Midbrain (tissue), 1 donor: ENCODE measurements at places on chromosomes 2 and 18.
A peak's percentile ranks its signal among the peaks of the same experiment; 100 is the strongest.

GRCh38 chr2:159807183-159808031 is 9.4 kb upstream of the CD302 start:
- peak; percentile 46 for DNase-seq

DNA sequence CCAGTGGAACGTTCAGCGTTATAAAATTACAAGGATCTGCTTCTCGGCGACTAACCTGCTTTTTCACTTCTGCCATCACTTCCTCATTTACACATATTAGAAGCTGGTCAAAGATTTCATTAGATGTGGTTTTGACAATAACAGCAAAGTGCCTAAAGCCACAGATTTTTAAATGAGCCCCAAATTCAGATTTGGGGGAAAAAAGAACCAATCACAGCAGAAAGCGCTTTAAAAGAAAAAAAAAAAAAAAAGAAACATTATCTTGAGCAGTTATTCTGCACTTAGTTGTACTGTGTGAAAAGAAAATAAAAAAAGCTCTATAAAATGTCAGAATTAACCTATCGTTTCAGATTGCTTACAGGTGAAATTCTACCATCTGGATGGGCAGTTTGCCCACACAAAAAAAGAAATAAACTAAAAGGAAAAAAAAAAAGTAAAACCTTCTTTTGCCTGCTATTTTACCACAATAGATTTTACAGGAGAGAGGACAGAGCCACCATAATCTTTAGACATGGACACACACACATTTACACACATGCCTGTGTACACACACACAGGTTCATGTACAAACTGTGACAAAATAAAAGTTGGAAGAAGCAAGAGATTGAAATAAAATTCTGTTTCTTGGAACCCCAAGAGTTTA is 167.2 kb downstream of the TCF4 start:
- no peak for DNase-seq

DNA sequence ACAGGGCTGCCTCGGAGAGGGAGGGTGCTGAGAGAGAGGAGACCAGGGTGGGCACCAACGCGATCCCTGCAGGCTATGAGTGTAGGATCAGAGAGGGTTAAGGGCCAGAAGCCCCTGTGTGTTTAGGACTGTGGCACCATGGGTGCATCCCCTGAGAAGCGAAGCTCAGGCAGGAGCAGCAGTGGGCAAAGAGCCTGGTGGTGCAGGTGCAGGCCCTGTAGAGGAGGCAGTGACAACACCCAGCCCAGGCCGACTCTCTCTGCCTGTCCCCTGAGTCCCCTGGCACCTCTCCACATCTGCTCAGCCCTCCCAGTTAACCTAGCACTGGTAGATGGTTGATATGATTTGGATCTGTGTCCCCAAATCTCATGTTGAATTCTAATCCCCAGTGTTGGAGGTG is 139.8 kb downstream of the RNF152 start:
- no peak for DNase-seq

DNA sequence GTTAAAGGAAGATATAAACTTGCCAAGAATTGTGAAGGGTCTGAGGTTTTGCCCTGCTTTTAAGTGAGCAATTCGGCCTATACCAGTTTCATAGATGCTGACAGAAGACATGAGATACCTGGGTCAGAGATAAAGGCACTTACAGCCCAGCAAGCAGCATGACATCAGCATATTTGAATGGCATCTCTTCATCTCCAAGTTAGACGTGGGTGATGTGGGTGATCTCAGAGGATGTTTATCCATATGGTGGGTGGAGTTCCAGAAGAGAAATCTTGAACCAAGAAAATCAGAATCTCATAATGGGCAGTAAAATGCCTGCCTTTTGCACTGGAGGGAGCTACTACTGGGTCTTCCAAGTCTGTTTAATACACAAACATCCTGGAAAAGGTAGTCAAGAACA is 44.7 kb downstream of the GYPC start:
- DNase-seq, result no peak

DNA sequence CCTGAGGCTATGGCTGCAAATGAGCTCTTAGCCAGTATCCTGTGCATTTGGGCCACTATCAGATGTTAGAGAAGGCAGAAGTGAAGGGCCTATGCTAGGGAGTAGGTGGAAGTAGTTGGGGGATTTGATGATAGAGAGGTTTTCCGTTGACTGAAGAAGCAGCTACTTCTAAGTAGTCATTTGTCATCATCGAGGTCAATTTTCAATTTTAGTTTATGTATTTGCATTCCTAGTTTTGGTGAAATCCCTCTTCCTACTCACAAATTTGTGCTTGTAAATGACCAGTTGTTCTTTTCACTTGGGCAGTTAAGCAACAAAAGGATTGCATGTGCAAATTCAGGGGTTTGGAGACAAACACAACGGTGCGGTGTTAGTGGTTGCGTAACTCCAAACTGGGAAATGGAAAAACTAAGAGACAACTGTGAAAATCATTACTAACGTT is 48.5 kb upstream of the PELI1 start:
- DNase-seq, result no peak

DNA sequence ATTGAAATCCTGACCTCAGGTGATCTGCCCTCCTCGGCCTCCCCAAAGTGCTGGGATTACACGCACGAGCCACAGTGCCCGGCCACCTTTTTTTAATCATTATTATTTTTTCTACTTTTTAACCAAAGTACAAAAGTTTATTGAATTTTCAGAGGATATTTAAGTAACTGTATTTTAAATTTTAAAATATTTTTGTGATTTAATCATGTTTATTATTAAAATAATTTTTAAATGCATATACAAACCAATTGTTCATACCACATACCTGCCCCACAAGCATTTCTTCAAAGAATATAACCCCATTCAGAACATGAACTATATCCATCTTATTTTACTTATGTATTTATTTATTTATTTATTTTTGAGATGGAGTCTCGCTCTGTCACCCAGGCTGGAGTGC is 163.6 kb upstream of the MAP2 start:
- DNase-seq, result no peak

DNA sequence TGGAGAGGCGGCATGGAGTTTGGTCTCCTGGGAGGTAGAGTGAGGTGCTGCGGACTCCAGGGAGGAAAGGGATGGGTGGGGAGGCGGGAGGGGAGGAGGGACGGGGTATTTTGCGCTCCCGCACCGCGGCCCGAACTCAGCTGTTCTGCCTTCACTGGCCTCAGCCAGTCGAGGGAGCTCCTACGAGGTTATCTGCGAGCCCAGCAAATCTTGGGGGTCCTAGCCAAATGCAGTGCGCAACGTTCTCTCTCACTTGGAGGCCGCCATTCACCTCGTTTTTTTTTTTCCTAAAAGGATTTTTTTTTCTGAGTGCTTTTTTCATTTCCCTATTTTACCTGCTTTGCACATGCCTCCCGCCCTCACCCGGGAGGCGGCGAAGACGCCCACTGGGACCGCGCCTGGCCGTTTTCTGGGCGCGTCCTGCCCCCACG is 877 bp upstream of the BCL2L11 start:
- no peak for DNase-seq

GRCh38 chr2:38097988-38098385 is 22.0 kb upstream of the CYP1B1 start:
- DNase-seq, result no peak
